Fibroblast of upper back skin (primary cell): ENCODE measurements at places on chromosomes 2 and 18.

GRCh38 chr18:7358989-7359726, 128.3 kb downstream of the LRRC30 start:
- DNase-seq, result no peak

- DNase-seq, result no peak
These were observed 7.3 kb downstream of the NBEAL1 start for GRCh38 chr2:203021991-203022390.

DNA sequence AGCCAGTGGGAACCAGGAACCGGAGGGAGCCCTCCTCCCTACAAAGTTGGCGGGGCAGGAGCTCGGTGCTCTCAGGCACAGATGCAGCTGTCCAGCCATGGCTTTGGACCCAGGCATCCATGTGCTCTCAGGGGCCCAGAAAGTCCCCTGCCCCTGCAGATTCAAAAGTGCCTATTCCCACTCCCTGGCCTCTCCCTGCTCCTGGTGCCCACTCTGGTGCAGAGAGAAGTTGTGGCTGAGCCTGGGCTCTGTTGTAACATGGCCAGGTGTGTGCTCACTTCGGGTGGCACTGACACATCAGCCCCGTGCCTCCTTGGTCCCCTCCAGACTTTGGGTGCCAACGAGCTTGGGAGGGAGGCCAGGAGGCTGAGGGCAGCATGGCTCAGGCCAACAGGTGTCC, 315.8 kb upstream of the KYNU start:
- no peak for DNase-seq

- no peak for DNase-seq
These were observed 35.6 kb upstream of the NDUFV2 start for GRCh38 chr18:9066817-9067306.

DNA sequence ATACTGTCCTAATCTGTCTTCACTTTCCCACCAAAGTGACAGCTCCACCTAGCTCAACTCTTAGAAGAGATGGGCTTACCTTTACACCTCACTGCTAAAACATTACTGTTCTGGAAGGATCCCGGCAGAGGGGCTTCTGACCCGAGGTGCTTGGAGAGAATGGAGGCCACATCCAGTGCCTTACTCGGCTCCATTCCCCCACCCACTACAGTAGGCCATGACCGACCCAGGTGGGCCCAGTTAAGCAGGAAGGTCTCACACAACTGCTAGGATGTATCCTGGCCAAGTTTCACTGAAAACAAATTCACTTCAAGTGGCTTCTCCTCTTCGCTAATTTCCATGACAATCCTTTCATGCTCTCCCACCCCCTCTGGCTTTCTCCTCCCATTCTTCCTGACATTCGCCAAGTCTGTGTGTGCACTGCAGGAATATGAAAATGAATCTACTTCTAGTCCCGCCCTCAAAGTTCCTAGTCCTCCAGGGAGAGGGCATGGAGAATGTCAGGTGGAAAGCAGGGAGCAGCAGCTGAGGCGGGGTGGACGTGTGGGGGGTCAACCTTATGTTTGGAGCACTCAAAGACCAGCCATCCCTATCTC, 11.8 kb downstream of the WIPF1 start:
- no peak for DNase-seq

- DNase-seq, result no peak
These were observed 927.5 kb downstream of the ERBB4 start for GRCh38 chr2:211611061-211611518.

- DNase-seq, result no peak
These were observed 52.6 kb downstream of the BCL11A start for GRCh38 chr2:60500861-60501260.

- no peak for DNase-seq
These were observed 38.5 kb upstream of the RMP24 start for GRCh38 chr18:35933982-35934381.

- DNase-seq, result peak; percentile 100
These were observed 17.7 kb downstream of the IWS1 start for GRCh38 chr2:127508631-127509034.

GRCh38 chr18:50775207-50775606, 44.6 kb downstream of the MRO start:
- no peak for DNase-seq

DNA sequence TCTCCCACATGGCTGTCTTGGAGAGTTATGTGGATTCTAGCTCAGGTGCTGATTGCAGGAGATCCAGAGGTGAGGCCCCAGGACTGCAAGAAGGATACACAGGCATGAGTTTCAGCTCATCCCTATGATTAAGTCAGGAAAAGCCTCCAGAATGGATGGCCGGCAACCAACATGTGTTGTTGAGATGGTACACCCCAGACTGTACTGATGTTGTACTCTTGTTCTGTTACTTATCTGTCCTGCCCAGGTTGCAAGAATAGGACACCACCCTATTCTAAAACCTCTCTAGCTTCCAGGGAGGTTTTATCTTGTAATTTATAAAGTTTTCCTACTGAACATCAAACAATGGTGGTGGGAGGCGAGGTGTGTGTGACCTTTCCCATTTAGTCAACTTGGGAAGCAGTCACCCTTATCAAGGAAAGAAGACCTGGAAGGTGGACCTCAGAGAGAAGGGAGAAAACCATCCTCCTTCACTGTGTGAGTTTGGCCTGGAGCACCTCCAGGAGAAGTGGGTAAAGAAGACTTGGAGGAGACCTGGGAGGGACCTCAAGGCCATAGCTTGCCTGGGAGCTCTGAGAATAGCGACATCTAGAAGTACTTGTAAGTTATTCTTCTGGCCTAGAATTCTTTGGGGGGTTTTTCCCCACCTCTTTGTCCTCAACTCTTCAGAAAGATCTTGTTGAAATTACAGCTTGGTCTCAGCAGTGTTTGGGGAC, 8.6 kb downstream of the FAM124B start:
- DNase-seq, result no peak

DNA sequence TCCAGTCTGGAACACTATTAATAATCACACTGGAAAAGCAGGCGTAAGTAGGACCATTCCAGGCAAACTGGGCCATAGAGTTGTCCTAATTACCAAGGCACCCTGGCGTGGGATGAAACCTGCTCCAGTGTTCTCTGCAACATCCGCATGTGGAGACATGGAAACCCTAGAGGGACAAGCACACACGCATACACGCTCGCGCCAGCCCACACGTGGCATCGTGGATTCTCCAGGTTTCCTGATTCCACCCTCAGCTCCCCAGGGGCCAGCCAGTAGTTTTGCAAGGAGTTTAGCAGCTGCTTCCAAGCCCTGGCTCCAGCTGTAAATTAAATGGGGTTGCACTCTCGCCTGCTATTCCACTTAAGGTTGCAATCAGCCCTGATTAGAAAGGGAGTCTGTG, 127.7 kb downstream of the DYSF start:
- DNase-seq, result no peak

GRCh38 chr2:135676031-135676430, 65.6 kb upstream of the UBXN4 start:
- DNase-seq, result peak; percentile 4

DNA sequence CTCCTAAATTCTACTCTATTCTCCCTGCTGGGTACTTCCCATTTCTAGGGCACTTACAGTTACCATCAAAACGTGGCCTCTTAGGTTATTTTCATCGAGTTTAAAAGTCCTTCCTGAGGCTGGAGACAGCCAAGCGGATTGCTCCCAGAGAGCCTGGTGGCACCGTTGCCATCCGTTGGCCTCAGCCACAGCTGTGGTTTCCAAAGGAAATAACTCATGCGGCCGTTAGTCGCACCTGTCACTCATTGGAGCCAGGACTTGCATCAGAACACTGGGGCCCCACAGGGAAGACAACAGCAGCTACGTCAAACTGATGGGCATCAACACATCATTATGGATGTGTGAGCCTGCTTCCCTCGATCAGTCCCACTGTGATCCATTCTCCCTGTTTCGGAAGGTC, 453.4 kb downstream of the BCL11A start:
- no peak for DNase-seq

GRCh38 chr2:36589230-36589630, 8.7 kb downstream of the FEZ2 start:
- no peak for DNase-seq

DNA sequence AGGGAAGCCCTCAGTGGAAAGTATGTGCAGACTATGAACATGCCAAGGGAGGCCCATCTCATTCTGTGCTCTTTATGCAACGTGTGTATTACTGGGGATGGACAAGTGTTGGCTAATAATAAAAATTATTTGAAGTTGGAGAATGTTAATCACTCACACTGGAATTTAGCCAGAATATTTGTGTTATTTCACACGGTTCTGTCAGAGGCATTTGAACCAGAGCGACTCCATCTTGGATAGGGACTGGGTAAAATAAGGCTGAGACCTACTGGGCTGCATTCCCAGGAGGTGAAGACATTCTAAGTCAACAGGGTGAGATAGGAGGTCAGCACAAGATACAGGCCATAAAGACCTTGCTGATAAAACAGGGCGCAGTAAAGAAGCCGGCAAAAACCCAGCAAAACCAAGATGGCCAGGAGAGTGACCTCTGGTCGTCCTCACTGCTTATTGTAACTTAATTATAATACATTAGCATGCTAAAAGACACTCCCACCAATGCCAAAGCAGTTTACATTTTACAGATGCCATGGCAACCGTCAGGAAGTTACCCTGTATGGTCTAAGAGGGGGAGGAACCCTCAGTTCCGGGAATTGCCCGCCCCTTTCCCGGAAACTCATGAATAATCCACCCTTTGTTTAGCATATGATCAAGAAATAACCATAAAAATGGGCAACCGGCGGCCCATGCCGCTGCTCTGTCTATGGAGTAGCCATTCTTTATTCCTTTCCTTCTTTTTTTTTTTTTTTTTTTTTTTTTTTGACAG, 2.6 kb upstream of the FZD5 start:
- DNase-seq, result no peak

DNA sequence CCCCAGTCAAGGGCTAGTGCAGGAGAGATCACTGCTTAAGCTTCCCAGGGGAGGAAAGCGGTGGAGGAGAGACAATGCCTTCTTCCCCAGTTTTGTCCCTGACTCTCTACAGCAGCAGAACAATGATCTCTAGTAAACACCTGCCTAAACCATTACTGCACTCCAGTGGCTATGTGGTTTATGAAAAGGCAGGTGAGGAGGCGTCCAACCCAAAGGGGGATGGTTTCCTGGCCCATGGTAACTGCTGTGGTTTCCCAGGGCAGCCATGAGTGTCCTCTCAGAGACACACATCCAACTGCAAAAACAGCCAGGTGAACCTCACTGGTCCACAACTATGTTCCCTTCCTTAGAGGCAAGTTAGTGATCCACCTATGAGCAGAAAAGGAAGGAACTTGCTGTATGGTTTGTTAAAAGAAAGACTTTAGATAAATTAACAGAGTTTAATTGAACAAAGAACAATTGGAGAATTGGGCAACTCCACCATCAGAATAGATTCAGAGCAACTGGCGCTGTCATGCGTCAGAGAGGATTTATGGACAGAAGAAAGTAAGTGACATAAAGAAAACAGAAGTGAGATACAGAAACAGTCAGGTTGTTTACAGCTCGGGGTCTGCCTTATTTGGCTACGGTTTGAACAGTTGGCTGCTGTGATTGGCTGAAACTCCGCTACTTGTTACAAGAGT, 4.8 kb upstream of the TTC39C start:
- DNase-seq, result no peak

DNA sequence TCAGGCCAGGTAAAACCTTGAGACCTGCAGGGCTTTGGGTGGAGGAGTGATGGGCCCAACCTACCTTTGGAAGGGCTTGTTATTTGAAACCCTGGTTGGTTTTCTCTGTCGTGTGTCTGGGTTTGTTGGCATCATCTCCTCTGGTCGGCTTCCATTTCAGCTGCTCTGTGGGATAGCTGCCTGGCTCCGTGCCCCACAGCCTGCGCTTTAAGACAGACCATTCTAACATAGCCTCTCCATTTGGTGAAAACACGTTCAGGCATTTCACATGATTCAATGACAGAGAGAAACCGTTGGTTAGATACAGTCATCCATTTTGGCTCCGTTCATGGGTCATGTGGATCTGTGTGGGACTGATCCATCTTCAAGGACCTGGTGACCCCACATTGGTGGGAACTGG, 37.0 kb upstream of the LYPD6B start:
- no peak for DNase-seq

GRCh38 chr18:60060578-60060977, 160.8 kb downstream of the PMAIP1 start:
- DNase-seq, result peak; percentile 14

DNA sequence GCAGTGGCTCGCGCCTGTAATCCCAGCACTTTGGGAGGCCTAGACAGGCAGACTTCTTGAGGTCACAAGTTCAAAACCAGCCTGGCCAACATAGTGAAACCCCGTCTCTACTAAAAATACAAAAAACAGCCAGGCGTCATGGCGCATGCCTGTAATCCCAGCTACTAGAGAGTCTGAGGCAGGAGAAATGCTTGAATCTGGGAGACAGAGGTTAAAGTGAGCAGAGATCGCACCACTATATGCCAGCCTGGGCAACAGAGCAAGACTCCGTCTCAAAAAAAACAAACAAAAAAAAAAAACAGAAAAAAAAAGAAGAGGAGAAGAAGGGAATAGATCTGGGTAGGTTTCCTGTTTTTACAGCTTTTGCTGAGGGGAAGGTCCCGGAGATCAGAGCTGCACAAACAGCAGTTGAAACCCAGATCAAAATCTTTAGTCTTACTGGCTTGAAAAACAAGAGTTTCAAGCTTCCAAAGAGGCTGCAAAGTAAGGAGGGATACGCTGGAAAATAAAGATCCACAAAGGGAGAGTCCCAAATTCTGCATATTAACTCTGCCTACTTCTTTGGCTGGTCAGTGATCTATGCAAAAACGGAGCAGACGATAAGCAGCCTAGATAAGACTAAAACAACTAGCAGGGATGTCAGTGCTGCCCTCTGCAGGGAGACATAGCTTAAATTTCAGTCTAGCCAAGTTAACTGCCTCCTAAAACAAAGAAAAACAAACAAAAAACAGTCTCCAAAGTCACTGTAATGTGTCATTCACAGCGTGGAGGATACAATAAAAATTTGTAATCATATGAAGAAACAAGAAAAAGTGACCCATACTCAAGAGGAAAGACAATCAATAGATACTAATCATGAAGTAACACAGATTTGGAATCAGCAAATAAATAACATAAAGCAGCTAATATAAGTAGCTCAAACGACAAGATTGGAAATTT, 74.1 kb downstream of the TLK1 start:
- peak; percentile 51 for DNase-seq

GRCh38 chr2:96715658-96716057, 24.2 kb downstream of the LMAN2L start:
- no peak for DNase-seq

DNA sequence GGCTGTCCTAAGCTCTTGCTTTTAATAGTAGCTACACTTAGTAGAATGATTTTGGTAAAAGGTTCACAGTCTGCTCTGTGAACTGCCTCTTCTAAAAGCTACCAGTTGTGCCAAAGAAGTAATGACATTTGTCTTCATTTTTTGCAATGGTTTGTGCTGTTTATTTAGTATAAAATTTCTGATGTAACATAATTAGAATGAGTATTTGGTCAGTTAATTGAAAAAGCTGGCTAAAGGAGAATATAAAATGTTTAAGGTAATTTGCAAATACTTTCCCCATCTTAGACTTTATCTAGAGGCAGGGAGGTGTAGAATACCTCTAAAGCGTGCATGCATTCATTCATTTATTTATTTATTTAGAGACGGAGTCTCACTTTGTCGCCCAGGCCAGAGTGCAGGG, 71.3 kb downstream of the PHLPP1 start:
- no peak for DNase-seq

- no peak for DNase-seq
These were observed 18.4 kb downstream of the D2HGDH start for GRCh38 chr2:241752689-241753276.
